ENCODE measurements at places on chromosomes 6 and 20.
A peak's percentile ranks its signal among the peaks of the same experiment; 100 is the strongest.

DNA sequence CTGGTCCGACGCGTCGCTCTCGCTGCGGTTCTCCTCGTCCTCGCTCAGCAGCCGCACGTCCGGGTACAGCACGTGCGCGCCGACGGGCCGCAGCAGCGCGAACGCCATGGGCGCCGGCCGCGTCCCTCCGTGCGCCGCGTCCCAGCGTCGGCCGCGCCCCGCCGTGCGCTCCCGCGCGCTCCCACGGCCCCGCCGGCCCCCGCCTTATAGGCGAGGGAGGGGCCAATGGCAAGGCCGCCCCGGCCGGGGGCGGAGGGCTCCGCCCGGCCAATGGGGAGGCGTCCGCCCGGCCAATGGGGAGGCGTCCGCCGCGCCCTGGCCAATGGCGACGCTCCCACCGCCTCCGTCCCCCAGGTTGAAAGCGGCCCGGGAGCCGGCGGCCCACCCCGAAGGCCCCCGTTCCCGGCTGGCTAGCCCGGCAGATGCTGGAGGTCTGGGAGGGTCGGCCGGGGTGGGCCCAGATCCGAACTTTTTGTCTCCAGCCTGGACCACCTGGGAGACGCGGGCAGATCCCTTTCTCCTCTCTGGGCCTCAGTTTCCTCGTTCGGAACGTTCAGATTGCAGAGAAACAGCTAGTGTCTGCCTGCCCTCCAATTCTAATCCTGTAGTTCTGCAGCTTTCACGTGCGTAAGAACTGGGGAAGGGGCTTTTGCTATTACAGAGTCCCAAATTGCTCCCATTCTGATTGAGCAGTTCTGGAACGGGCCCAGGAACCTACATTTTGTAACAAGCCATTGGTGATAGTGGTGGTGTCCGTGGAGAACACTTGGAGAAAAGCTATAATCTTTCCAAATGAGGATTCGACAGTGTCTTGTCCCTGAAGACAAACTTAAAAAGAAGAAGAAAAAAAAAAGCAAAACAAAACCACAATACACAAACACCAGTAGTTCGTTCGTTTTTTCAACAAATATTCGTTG, at the start of gene TCF15:
Gene TCF15 (minus strand): TSS at position 180 of the 917 bp plus-strand sequence. CDS start 72 bp downstream, at position 108.
- peak; percentile 53 for DNase-seq

GRCh38 chr6:124961777-124962638, at the start of gene RNF217:
Gene RNF217 (plus strand): TSS chr6:124962437. CDS start chr6:124962545, 108 bp downstream.
- peak; percentile 92 for DNase-seq

DNA sequence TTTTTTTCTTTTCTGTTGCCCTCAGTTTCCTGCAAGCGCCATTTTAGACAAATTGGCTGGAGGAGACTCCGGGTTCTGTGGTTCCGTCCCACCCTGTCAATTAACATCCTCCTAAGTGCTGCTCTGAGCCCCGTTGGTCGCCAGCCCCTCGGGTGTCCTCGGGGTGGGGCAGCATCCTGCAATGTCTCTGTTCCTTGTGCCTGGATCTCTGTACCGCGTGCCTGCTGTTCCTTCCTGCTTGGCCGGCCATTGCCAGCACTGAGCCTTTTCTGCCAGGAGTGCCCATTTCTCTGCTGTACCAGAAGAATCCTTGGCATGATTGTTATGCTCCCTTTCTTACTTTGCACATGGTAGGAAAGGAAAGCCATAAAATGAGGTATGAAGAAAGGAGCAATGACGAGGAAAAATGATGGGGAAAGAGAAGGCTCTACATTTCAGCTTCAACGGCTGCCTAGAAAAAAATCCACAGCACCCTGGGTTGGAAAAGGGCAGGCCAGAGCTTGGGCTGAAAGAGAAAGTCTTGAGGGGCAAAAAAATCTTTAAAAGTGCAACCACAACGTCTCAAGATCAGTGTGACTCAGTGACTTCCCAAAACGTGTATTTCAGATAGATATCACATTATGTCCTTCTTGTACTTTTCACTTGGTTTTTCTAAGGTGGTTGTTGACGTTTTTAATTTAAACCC, 256.7 kb downstream of the CLIC5 start:
- no peak for DNase-seq

GRCh38 chr20:40278673-40279072, 410.4 kb downstream of the MAFB start:
- no peak for DNase-seq

- DNase-seq: no peak
These were observed 17.6 kb downstream of the GCLC start for GRCh38 chr6:53527249-53527765.

GRCh38 chr6:20691185-20691584, 156.9 kb downstream of the CDKAL1 start:
- no peak for DNase-seq

- no peak for DNase-seq
These were observed 203.0 kb downstream of the ZDHHC14 start for GRCh38 chr6:157584036-157584435.

DNA sequence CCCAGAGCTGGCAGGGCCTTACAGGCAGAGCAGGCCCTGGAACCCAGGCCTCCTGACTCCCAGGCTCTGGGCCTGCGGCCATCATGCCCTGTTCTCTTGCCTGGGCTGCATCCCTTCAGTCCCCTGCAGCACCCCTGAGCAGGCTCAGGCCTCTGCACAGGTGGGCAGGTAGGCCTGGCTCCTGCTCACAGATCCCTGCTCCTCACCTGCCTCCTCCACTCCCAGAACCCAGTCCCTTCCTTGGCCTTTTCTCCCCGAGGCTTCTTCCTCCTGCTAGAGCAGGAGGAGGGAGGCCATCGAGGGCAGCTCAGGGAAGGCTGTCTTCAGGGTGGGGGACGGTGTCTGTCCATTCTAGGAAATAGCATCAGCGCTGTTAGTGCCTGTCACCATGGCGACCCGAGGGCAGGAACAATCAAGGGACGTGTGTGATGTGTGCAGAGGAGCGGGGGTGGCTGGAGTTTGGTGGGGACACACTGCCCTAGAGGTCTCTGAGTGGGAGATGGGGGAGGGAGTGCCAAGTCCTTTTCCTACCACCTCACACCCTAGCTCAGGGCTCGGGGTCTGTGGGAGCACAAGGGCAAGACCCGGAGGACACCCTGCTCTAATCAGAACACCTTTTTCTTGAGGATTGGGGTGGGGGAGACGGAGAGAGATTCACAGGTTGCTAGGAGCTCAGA, 26.6 kb downstream of the GLP1R start:
- no peak for DNase-seq

DNA sequence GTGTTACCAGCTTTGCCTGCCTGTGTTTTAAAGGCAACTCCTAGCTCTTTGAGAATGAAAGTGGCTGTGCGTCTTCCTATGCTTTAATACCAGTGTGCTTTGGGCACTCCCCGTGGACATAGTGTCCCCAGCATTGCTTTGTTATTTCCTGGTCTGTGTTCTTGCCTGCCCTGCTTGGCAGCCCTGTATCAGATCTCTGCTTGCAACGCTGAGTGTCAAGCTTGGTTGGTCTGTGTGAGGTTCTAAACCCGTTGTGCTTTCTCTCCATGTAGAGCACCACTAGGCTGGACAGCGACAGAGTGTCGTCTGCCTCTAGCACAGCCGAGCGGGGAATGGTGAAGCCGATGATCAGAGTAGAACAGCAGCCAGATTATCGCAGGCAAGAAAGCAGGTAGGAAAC, 80.2 kb downstream of the AFDN start:
- no peak for DNase-seq

- DNase-seq: no peak
These were observed 65.9 kb downstream of the TMEM244 start for GRCh38 chr6:129795261-129795660.

- peak; percentile 41 for DNase-seq
These were observed 28.5 kb upstream of the ADGRF4 start for GRCh38 chr6:47669684-47670513.

DNA sequence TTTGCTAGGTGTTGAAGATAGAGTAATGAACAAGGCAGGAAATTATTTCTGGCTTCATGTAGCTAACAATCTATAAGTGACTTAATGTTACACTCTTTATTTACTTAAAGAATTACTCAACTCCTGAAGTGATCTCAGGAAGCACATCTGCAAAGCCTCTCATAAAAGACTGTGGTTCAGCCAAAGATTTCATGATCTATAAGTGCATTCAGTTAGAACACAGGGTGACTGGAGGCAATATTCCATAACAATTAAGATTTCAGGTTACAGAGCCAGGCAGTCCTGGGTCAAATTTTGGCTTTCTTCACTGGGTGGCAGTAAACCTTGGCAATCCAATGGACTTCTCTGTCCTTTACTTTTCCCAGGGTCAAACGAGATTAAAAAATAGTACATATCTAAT, 204.0 kb downstream of the TPBG start:
- no peak for DNase-seq

DNA sequence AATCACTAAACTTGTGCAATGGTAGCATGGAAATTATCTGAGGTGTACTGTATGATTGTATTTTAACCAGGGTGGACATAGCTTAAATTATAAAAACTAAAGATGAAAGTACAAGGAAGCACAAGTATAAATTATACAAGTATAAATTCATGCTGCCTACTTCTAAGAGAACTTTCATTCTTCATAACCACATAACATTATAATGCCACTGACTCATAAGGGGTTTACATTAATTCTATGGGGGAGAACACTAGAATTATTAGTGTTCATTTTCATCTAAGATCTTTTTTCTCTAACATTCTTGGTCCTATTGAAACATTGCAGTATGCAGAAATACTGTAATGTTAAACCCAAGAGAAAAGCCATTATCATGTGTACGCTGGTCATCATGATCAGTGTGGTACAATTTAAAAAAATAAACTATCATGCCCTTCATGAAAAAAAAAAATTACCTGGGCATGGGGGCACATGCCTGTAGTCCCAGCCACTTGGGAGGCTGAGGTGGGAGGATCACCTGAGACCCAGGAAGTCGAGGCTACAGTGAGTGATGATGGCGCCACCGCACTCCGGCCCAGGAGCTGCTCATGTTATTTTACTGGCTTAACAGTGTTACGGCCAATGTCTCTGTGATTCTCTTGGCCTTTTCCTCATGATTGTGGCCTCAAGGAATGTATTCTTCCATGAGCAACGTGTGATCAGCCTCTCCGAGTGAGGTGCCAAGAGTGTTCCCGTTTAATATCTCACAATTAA, 25.9 kb upstream of the AHCY start:
- DNase-seq: no peak

DNA sequence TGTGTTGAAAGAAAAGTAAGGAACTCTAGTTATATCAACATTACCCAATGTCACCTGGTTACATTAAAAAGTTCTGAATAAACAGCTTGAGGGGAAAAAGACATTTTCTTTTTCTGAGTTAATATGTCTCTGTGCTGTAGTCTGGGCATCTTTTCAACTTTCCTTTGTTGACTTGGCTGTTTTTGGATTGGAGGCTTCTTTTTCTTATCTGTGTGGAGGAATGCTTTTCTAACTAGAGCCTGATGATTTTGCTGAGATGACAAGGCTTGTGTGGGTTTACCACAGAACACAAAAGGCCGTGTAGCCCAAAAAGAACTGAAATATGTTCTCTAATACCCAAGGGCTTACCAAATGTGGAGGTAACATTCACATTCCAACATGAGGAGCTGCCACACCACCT, 161.8 kb downstream of the KCNQ5 start:
- DNase-seq: no peak

GRCh38 chr20:41330343-41330720, 10.3 kb upstream of the LPIN3 start:
- no peak for DNase-seq

GRCh38 chr6:71766796-71767195, 119.6 kb upstream of the RIMS1 start:
- DNase-seq: no peak

DNA sequence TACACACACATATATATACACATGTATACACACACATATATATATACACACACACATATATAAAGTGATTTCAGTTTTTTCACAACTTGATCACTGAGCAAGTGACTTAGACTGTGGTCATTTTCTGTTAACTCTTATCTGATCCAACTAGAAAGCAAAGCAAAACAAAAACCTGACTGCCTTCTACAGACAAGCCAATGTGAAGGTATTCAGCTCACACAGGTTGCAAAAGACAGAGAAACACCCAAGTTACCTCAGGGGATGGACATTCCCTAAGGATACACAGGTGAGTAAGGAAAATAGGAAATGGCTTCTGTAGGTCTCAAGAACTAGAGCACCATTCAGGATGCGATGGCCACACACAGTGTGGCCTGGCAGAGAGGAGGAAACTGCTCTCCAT, 58.4 kb upstream of the IER3 start:
- no peak for DNase-seq

DNA sequence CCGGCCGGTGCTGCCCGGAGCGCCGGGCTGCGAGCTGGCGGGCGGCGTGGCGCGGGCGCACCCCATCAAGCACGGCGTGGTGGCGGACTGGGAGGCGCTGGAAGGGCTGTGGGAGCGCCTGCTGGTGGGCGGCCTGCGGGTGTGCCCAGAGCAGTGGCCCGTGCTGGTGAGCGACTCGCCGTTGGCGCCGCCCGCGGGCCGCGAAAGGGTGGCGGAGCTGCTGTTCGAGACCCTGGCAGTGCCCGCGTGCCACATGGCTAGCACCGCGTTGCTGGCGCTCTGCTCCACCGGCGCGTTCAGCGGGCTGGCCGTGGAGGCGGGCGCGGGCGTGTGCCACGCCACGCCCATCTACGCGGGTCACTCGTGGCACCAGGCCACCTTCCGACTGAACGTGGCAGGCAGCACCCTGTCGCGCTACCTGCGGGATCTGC, 517 bp downstream of the ACTL10 start:
- no peak for DNase-seq

DNA sequence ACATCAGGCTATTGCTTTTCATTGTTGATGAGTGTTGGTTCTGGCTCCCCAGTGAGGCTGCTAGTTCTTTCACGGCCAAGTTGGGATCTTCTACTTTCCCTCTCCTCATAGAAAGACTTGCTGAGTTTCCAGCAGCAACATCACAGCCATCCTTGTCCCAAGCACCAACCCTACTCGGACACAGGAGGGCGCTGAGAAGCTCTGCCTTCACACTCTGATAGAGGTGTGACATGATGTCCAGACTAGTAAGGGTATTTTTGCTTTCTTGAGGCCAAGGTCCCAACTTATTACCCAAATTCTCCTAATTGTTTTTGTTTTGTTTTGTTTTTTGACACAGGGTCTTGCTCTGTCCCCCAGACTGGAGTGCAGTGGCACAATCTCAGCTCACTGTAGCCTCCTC, 3.0 kb upstream of the GCM1 start:
- DNase-seq: no peak

DNA sequence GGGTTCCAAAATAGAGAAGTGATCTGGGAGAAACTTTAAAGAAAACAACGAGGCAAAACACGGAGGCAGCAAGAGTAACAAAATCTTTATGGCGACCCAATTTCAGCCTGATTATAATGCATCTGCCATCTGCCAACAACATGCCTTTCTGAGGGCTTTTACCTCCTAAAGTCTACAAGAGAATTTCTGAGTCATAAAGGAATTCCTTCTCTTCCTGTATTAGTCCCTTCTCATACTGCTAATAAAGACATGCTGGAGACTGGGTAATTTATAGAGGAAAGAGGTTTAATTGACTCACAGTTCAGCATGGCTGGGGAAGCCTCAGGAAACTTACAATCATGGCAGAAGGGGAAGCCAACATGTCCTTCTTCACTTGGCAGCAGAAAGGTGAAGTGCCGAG, 226.6 kb downstream of the HACE1 start:
- DNase-seq: no peak
